ENCODE measurements at places on chromosomes 2 and 18.
A peak's percentile ranks its signal among the peaks of the same experiment; 100 is the strongest.

DNA sequence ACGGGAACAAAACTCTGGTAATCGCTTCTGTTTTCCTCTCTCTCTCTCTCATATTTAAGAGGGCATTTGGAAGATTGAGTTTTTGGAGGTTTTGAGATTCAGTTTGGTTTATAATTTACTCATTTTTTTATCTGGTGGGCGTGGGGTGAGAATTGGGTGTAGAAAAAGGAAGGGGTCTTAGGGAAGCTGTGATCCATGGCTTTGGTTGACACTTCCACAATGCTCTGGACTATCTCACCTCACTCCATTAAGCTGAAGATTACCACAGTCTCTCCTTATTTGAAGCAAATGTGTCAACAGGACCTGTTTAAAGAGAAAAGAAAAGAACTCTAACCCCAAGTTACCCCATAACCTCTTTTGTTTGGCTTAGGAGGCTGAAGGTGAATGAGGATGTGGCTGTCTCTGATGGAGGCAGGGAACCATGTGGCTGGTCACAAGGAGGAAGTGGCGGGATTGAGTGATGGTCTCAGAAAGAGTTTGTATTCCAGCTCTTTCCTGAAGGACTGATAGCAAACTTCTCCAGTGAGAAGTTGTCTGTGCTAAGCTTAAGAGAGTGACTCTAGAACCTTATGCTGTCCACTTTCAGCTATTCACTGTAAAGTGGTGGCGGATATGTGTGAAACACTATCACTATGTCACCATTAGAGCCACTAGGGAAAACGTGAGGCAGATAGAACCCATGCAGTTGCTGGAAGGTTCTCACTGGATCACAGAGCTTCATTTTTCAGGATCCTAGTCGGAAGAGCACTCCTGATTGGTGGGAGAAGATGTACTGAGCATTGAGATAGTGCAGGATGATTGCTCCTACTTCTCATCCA lies 934 bp downstream of the ZNF804A start:
- DNase-seq: no peak

DNA sequence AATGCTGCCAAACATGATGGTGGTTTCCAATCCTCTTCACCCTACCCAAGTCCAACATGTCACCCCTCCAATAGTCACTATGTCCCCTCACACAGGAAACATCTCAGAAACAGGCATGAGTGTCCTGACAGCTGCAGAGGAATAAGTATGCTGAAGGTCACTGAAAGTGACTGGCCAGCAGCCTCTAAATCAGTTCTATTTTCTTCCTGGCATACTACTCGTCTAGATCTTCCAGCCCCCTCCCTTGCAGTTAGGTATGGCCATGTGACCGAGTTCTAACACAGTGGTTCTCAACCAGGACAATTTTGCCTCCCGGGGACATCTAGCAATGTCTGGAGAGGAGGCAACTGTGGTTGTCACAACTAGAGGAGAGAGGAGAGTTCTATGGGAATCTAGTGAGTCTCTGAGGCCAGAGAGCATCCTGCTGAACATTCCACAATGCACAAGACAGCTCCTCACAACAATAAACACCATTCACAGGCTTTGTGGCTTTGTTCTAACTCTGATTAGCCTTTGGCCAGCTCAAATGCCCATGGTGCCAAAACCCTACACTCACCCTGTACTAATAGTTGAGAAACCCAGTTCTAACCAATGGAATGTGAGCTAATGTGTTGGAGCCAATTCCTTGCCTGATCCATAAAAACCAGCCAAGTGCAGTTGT lies 12.6 kb upstream of the ID2 start:
- no peak for DNase-seq

DNA sequence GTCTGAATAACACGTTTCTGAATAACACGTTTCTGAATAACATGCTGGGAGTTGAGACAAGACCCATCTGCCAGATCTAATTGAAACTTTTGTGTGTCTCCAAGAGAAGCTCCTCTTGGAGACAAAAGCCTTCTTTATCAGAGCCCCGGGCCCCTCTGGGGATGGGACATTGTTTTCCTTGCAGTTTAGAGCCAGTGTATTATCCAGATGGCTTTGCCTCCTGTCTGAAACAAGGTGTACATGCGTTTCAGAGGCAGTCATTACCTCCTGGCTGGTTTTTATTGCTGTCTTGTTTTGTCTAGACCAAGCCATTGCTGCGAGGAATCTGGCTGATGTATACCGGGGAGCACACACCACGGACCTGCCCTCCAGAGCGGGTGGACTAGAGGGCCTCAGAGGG lies 7.8 kb downstream of the FOSL2 start:
- DNase-seq: no peak

- DNase-seq: no peak
Observed at GRCh38 chr2:42961961-42962360, 169.6 kb upstream of the HAAO start.

- no peak for DNase-seq
Observed at GRCh38 chr2:114940785-114941458, 498.5 kb downstream of the DPP10 start.

- no peak for DNase-seq
Observed at GRCh38 chr2:147538088-147538487, 306.7 kb upstream of the ACVR2A start.

DNA sequence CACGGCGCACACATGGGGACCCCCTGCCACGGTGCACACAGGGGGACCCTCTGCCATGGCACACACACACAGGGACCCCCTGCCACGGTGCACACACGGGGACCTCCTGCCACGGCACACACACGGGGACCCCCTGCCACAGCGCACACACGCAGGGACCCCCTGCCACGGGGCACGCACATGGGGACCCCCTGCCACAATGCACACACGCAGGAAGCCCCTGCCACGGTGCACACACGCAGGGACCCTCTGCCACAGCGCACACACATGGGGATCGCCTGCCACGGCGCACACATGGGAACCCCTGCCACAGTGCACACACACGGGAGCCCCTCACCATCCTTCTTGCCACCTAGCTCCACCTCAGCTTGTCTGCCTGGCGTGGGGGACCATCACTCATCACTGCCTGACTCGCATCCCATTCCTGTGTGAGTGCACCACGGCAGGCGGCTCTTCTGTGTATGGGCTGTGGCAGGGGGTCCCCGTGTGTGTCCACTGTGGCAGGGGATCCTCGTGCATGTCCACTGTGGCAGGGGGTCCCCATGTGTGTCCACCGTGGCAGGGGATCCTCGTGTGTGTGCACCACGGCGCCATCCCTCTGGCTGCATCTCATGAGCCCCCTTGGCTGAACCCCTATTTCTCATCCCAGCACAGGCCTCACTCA lies 206.7 kb downstream of the EIPR1 start:
- DNase-seq: no peak

GRCh38 chr18:58453913-58454317 lies 175.0 kb downstream of the ALPK2 start:
- no peak for DNase-seq

GRCh38 chr2:100733391-100734187 lies 86.3 kb upstream of the NPAS2 start:
- DNase-seq: no peak

- peak; percentile 42 for DNase-seq
Observed at GRCh38 chr2:195498176-195498575, 158.8 kb upstream of the SLC39A10 start.

DNA sequence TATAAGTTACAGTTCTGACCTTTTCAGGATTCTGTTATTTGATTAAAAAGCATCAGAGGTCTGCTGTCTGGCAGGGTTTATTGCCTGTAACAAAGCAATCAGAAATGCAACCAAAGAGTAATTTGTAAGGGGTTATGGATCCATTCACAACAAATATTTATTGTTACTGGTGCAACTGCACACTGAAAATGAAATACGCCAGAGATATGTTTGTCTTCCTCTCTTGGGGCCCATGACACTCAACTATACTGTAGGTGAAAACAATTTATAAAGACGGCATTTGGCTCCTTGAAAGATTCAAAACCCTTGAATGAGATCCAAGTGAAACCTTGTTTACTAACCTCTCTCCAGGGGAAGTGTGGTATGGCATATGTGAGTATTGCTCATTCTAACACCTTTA lies 452.2 kb downstream of the MBD2 start:
- DNase-seq: no peak

GRCh38 chr2:45707006-45707405 lies 55.5 kb downstream of the PRKCE start:
- DNase-seq: no peak

DNA sequence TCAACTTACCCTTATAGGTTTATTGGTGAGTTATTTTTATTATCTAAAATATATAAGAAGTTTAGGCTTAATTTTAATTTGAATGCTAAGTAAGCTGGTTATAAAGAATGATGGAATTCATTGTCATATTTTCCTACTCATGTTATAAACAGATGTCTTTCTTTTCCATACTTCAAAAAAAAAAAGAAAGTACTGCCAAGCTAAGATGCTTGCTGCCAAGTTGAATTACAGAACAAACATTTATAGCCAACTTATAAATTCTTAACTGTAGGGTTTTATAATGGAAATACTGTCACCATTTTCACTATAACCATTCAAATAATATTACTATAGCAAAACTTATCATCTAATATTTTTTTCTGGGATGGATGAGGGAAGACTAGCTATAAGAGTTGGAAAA lies 676.0 kb downstream of the NRXN1 start:
- no peak for DNase-seq

- DNase-seq: no peak
Observed at GRCh38 chr18:50751947-50752346, 67.9 kb downstream of the MRO start.

GRCh38 chr18:76988031-76988826 lies 144.4 kb downstream of the MBP start:
- no peak for DNase-seq

DNA sequence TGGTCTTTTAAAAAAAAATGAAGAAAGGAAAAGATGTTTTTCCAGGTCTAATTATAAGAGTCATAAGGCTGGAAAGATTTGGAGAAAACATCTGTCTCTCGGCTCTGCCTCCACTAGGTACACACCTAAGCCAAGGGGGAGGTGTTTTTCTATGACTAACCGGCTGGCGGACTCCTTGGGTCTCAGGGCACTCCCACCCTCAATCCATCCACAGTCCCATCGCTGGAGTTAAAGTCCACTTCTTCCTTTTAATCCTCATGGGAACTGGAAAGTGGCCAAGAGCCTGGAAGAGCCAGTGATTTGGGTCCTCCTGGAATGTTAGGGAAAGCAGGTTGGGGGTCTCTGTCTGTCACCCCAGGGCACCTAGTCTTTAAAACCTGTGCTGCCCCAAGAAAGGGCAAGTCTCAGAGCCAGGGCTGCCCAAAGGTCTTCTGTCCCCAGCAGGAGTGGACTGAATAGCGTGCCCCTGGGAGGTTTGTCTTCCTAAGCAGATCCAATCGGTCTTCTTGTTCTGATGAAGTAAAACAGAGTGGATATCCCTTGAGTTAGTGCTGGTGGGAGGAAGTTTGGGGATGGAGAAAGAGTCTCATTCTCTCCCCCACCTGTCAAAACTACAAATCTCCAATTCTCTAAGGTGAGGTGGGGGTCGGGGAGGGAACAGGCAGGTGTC lies 66.4 kb downstream of the MCFD2 start:
- no peak for DNase-seq

- no peak for DNase-seq
Observed at GRCh38 chr2:45962177-45962921, 310.9 kb downstream of the PRKCE start.

DNA sequence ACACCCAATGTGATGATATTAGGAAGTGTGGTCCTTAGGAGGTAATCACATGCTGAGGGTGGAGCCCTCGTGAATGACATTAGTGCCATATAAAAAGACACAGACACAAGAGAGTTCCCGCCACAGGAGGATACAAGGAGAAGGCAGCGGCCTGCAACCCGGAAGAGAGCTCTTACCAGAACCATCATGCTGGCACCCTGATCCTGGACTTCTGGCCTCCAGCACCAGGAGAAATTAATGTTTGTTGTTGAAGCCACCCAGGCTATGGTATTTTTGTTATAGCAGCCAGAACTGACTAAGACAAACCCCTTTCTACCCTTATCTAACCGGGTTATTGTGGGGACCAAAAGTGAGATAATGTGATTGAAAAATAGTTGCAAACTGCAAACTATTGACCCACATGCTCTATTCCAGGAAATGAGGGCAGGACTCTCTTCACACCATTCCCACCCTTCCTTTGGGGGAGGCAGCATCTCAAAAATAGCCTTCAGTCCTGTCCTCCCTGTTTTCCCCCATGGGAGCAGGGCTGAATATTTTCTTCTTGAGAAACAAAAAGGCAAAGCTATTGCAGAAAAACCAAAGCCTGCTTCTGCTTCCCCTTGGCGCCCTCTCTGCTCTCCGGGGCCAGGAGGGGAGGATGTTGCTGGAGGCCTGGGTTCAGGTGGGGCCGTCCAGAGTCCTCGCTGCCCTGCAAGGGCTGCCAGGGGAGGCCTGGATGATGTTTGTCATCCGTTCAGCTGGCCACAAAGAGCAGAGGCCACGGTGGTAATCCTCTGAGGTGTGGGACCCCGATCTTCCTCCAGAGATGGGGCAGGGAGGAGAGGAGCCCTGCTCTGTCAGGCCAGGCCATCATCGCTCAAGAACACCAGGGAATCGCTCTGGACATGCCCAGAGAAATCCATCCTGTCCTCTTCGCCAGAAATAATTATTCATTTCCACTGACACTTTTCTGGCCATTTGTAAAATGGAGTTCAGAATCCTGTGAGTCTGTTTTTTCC lies 73.8 kb upstream of the HAAO start:
- no peak for DNase-seq

DNA sequence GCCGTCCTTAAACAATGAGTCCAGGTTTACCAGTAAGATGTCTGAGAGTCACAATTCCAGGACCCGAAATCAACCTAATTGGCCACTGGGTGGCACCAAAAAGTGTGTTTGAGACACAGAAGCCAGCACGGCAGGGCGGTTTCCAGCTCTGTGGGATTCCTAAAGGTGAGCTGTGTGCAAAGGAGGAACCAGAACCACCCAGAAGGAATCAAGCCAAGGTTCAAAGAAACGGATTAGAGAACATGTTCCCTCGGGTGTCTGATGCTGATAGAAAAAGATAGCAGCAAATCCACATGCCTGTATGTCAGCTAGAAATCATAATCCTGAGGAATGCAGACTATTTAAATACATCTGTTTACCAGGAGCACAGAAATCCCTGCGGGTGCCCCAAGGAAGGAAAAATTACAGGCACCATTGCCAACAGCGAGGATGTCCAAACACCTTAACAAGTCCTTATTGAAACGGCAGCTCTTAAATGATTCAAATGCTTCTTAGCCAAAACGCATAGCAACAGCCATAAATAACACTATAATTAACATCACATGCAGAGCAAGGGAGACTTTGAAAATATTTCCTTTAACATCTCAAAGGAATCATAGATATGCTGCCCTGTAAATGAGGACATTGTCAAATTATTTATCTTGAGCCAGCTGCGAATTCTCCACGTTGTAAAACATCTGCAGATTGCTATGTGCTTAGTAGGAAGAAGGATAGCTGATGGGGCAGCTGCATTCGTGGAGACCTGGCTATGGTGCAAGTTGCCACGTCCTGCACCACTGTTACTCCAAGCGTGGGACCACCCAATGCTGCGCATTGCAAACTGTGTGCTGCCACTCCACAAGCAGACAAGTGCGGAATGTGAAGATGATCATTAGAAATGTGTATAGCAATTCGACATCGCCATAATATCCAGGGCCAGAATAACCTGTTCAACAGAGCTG lies 318.7 kb upstream of the NCKAP5 start:
- no peak for DNase-seq

DNA sequence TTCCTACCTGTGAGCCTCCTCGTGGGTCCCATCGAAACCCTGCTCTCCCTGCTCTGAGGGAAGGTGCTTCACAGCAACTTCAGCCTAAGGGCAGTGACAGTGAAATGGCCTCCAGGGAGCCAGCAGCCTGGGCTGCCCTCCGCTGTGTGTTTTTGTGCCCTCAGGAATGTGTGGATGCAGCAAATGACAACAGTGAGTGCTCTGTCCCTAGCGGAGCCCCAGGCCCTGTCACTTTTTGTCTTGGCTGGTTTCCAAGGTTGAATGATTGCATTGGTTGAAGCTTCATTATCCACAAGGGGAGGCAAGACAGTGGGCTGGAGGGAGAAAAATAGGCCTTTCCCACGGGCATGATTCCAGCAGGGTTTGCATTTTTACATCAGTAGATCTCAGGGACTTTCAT lies 42.9 kb downstream of the STON1 start:
- no peak for DNase-seq

All from stimulated activated CD8-positive, alpha-beta memory T cell treated with anti-CD3 and anti-CD28 coated beads, Interleukin-4, amount 100 ng/mL, for 4 hours (primary cell).